ENCODE measurements at places on chromosomes 16 and 17. TPM values are rescaled to one million over a fixed set of nuclear protein-coding genes. Genes with fewer than 3 reads are reported as not detected.

- no peak overlapping the region for H3K4me3 ChIP-seq
- no peaks in the 10 kb centered on the region for H3K4me1 ChIP-seq
- H3K36me3 ChIP-seq, result no peaks in the 10 kb centered on the region
- no peak overlapping the region for H3K27ac ChIP-seq
Observed at GRCh38 chr16:54027995-54028394, 258.6 kb downstream of the IRX3 start.

GRCh38 chr17:81380666-81381518 is 14.4 kb upstream of the BAHCC1 start:
- DNase-seq, result no peak
- H3K4me3 ChIP-seq, result no peak overlapping the region
- no peaks in the 10 kb centered on the region for H3K4me1 ChIP-seq
- peaks cover 65% of the 10 kb centered on the region for H3K27me3 ChIP-seq

Gene ST6GALNAC1
- total RNA-seq, result 4.4 TPM

- DNase-seq, result no peak
- no peaks in the 10 kb centered on the region for H3K4me1 ChIP-seq
- no peak overlapping the region for H3K4me3 ChIP-seq
- H3K36me3 ChIP-seq, result peaks cover 7% of the 10 kb centered on the region
- no peak overlapping the region for H3K27ac ChIP-seq
- no peaks in the 10 kb centered on the region for H3K27me3 ChIP-seq
Observed at GRCh38 chr16:27646806-27647205, 96.9 kb downstream of the KATNIP start.

- peak overlapping the region; percentile 49 for H3K4me3 ChIP-seq
- peak; percentile 40 for DNase-seq
- H3K36me3 ChIP-seq, result no peaks in the 10 kb centered on the region
- H3K27ac ChIP-seq, result peak overlapping the region; percentile 82
- H3K4me1 ChIP-seq, result peaks cover 30% of the 10 kb centered on the region
Observed at GRCh38 chr17:32520104-32520701, 33.4 kb downstream of the CDK5R1 start.

Gene NXPH3
- not detected for total RNA-seq

Gene CCDC43
- total RNA-seq, result 20.4 TPM

DNA sequence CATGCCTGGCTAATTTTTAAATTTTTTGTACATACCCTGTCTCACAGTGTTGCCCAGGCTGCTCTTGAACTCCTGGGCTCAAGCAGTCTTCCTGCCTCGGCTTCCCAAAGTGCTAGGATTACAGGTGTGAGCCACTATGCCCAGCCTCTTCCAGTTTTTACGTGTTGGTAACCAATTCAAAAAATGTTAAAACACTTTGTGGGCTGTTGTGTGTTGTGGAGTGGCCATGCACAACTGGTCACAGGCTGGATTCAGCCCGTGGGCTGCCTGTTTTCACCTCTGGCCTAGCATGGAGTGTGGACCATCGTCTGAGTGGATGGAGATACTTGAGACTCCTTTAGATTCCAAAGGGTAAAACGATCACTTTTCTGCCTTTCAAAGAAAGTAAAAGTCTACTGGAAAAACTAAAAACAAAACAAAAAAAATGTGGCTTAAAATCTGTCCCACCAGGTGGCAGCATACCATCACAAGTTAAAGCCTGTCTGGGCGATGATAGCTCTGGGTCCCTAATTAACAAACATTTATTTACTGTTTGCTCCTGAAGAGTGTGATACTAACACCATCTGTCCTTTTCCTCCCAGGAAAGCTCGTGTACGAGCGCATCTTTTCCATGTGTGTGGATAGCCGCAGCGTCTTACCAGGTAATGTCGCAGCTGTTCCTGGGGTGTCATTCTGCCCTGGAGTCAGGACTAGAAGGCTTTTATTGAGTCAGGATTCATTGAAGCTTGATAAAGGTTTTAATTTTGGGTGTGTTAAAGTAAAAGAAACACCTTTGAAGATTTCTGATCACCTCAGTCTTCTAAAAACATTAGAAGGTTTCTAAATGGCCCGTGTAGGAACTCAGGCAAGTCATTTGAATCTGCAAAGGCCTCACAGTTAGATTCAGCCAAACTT is 45.8 kb downstream of the VPS35L start:
- H3K4me1 ChIP-seq, result no peaks in the 10 kb centered on the region
- H3K27me3 ChIP-seq, result no peaks in the 10 kb centered on the region
- peaks cover 3% of the 10 kb centered on the region for H3K36me3 ChIP-seq
- H3K27ac ChIP-seq, result no peak overlapping the region
- H3K4me3 ChIP-seq, result no peak overlapping the region
- DNase-seq, result peak; percentile 38

DNA sequence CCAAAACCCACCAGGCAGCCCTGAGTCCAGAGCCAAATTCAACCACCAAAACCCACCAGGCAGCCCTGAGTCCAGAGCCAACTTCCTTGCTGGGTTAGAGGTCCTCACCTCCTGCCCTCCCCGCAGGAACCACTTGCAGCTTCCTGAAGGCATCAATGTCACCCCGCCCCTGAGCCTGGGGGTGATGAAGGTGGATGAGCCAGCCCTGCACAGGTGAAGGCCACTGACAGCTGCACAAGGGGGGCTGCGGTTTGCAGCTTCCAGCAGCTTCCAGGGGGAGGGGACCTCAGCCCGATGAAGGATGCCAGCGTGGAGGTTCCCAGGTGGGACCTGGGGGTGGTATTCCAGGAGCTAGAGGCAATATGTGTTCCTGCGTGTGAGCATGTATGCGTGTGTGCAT is 7.6 kb upstream of the CSNK1D start:
- no peak overlapping the region for H3K4me3 ChIP-seq
- no peak overlapping the region for H3K27ac ChIP-seq
- DNase-seq, result no peak
- H3K27me3 ChIP-seq, result peaks cover 21% of the 10 kb centered on the region
- H3K4me1 ChIP-seq, result peaks cover 34% of the 10 kb centered on the region

Measured in T-cell (primary cell).